ENCODE measurements at places on chromosomes 2 and 18.

DNA sequence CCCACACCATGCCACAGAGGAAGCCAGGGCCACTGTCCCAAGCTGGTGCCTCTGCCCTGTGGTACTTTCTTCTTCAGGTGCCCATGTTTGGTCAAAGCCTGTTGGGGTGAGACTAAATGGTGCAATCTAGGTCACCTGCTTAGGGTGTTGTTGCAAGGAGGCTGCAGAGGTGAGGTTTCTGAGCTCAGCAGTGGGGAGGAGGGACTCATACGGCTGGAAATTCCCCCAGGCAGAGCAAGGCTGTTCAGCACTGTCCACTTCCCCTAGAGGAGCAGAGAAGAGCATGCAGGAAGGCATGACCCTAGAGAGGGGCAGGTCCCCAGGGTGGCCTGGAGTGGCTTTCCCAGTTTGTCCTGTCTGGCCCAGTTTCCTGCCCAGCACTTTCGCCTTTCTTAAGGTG is 211.0 kb downstream of the HAUS1 start:
- no peak for DNase-seq

DNA sequence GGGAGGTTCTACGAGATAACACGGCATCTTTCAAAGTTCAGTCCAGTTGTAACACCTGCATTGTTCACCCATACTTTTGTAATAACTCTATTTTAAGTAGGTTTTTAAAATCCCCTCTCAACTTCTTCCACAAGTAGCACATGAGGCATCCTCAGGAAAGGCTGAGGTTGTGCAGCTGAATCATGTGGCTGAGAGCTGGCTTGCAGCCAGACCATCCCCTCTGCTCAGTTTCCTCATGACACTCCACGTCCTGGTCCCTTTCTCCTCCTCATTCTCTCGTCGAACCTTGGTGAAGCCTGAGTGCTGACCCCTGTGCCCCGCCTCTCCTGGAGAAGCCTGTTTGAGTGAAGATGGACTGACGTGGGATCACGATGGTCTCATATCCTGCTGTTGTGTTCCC is 42.5 kb downstream of the POU3F3 start:
- no peak for DNase-seq

DNA sequence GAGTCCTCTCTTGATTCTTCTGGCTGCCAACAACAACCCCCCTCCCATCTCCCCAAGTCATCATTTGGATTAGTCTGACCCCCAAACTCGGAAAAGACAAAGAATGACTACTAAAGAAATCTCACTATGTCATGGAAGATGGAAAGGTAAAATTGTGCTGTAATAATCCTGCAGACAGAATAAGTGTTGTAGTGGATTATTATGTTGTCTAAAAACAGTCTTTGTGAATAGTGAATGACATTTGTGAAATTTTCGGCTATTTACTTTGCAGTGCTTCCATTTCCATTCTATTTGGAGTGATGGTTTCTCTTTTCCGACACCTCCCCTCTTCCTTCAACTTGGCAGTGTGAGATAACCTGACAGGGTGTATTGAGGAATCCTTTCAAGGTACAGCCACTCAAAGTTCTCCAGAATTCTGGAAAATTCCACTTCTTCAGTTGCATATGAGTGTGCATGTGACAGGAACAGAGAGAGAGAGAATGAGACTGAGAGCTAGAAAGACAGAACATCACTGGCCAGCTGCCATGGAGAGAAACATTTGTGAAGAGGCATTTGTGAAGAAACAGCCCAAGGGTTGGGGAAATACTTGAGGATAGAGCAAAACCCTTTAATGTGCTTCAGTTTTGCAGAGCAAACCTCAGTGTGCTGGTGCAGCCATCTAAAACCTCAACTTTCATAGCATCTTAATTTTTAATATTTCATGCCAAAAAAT is 141.9 kb upstream of the DLX2 start:
- DNase-seq: no peak

- no peak for DNase-seq
Observed at GRCh38 chr2:232859385-232859916, 10.6 kb upstream of the SNORC start.

GRCh38 chr2:29115797-29116781 is 874 bp downstream of the CLIP4 start:
- DNase-seq: peak; percentile 55

- peak; percentile 84 for DNase-seq
Observed at GRCh38 chr2:10721396-10722251, at the start of gene ATP6V1C2. Gene ATP6V1C2 (plus strand): TSS chr2:10721630. CDS start chr2:10722850, 1,220 bp downstream.

DNA sequence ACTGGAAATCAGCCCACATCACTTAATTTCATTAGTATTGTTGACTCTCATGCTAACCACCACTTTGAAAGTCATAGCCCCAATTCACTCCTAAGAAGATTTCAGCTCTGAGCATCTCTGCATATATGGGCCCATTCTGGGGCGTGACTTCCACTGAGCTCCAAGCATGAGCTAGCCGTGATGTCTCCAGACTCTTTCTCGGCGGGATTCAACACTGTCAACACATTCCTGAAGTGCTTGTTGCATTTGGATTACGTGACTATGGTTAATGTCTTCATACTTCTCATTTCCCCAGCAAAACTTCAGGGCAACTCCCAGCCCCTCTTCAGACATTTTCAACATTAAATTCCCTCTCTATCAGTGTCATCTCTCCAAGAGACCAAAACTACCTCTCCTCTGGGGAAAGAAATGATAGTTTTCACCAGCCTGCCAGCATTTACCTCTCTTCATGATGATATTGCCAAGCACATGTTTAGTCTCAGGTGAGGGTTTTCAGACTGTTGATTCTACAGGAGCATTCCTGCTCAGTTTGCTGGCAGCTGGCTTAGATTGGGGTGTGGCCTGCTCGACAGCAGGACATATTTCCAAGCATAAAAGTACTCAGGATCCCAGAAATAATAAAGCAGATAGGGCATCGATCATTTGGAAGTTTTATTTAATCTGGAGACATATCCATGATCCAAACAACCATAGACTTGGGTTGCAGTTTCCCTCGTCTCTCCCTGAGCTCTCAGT is 81.7 kb downstream of the FEZ2 start:
- DNase-seq: no peak

- no peak for DNase-seq
Observed at GRCh38 chr18:75475228-75475627, 47.7 kb upstream of the SMIM21 start.

DNA sequence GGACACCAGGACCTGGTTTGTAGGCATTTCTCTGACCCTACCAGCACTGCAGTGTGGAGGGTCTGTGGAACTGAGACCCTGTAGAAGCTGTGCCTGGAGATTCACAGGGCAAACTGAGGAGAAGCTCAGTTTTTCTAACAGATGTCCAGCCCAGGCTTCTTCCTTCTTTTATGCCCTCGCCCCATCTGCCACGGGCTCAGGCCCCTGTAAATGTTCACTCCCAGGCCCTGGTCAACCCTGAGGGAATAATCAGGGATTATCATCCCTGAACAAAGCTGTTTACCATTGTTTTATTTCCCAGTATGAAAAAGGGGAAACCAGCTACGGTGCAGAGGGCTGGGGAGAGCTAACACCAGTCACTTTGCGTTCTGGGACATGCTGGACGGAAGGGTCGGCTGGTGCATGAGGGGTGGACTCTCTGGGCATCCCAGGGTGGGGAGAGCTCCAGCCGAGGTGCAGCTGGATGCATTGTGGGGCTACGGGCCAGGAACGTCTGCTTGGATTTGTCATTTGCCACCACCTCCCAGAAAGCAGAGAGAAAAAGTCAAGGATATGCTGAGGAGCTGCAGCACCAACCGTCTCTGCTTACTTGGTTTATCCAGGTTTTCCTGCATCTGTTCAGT is 183.8 kb downstream of the TFCP2L1 start:
- no peak for DNase-seq

DNA sequence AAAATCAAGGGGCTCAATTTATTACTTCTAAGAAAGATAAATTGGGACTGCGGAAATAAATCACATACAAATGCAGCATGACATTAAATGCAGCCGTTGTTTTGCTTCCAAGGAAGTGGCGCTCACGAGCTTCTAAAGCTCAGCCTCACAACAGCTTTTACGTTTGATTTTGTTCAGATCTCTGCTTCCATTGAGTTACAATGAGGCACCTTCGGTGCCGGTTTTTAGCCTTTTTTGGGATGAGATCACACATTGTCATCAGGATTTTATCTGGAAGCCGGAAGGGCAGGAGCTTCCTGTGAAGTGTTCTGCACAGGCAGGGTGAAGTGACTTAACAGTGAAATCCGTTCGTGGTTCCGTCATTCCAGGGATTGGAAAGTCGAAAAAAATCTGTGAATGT is 209.8 kb downstream of the DCDC2C start:
- no peak for DNase-seq

- DNase-seq: no peak
Observed at GRCh38 chr2:2916621-2917020, 461.0 kb downstream of the EIPR1 start.

DNA sequence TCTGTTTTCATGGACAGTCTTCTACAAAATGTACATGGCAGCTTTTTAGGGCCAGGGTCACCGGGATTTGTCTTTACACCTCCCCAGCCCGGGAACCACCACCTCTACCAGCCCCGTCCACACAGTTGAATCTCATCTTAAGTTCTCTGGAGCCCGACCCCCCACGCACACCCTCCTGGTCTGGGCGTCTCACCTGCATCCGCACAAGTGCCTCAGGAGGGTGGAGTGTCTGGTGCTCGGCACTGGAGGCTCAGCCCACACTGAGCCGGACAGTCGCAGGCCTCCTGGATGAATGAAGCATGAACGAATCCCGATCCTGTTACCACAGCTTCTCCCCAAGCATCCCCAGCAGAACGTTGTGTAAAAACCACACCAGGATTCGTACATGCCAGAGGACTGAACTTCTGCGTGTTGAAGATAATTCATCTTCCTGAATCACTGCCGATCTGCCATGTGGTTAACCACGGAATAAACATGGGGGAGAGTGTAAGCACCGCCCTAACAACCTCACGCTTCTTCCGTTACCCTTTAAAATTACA is 162.0 kb downstream of the RTP5 start:
- DNase-seq: no peak

DNA sequence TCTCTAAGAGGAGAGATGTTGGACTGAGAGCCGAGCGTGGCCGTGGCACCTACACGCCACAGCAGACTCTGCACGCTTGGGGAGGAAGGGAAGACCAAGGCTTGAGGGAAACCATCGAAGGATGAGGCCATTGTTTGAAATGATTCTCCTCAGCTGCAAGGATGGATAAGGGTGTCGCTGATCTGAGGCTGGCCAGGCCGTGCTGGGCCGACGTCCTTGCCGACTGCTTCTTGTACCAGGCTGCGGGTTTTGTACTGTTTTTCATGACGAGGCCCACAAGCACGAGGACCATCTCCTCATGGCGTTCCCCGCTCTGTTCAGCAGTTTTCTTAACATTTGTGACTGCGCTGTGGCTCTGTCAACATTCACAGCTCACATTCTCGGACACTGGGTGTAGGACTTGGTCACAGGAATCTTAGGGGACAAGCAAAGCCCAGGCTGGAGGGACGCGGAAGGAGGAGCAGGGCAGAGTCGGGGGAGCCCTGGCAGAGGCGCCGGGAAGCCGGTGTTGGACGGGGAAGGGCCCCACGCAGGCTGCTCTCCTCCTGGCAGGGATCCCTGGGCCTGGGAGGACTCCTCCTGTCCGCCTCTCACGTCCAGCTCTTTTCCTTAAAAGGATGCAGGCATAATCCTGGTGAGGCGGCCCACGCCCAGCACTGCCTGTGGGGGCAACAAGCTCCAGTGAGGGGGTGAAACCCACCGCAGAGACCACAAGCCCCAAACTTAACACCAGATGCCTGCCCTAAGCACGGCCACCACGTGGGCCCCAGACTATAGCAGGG is 259.0 kb upstream of the SALL3 start:
- no peak for DNase-seq

DNA sequence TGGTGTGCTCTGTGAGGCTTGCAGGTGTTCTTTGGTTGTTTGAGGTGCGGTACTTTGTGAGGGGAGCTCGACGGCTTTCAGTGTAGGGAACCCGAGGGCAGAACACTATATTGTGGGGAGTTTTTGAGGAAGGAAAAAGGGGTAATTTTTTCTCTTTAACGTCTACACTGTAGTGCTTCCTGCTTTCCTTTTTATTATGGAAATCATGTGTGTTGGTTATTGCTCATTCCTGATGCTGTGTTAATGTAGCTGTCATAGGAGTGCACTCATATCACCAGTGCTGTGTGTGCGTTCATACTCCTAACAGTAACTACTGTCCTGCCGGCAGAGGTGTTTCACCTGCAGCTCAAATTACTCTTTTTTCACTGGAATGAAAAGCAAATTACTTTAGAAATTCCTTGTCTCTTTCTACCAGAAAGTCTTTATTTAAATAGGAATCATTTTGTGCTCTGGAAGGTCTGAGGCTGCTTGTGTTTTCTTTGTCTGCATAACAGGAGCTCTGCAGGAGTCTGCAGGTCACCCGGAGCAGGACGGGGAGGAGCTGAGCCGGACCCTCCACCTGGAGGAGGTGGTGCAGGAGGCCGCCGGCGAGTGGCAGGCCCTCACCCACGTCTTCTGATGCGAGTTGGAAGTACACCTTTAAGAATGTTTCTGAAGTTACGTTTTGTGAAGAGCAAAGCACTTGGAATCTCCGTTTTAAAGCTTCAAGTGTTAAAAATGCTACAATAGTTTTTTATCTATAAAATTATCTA is 145.5 kb downstream of the ZNF236 start:
- DNase-seq: no peak

DNA sequence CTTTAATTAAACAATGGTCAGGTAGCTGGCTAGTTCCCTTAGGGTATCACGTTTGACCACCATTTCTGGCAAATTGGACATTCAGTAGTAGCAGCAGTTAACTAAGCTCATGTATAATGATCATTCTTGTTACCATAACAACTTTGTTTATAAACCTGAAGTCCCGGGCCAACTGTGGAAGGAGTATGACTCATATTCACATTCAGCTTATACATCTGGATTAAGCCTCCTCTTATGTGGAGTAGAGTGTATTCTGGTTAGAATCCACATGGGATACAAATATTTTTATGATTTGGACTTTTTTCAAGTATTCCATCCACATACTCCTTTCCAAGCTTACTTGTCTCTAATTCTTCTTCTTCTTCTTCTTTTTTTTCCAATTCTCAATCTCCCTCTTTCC is 70.3 kb upstream of the ZSWIM2 start:
- no peak for DNase-seq

- peak; percentile 48 for DNase-seq
Observed at GRCh38 chr18:58863539-58864145, 1.0 kb upstream of the ZNF532 start.

GRCh38 chr2:130917006-130917688 is 80.4 kb downstream of the ARHGEF4 start:
- DNase-seq: no peak
